ENCODE measurements at places on chromosomes 16 and 17. TPM values are rescaled to one million over a fixed set of nuclear protein-coding genes. Genes with fewer than 3 reads are reported as not detected.
A peak's percentile ranks its signal among the peaks of the same experiment; 100 is the strongest.

DNA sequence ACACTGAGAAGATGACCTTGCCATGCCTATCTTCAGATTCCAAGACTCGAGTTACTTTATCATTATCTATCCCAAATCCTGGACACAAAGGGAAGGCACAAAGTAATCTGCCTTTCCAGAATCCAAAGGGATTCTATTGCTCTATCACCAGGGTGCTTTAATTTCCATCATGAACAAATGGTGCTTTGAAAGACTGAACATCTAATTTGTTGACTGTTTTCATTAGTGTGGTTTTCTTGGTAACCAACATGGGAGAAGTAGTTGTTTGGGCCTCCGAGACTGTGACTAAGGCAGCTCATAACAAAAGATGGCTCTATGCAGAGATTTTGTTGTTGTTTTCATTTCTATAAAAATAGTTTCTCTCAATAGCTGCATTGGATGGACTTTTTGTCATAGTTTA lies 441.0 kb upstream of the SOX9 start:
- no peak for DNase-seq

DNA sequence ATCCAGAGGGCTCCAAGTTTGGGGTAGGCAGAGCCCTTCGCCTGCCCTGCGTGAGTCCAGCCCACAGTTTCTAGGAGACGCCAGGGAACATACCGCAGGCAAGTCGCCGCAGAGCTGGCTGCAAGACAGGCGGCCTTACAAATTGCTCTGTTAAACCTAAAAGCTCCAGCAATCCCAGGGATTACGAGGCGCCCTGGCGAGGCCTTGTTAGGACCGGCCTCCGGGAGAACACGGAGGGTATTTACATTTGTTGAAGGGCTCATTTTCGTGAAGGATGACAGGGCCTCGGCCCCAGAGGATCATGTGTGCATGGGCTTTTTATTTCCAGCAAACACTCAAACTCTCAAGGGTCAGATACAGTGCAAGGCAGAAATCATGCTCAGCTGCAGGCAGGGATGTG lies 77.6 kb upstream of the FOXF1 start:
- DNase-seq: no peak

DNA sequence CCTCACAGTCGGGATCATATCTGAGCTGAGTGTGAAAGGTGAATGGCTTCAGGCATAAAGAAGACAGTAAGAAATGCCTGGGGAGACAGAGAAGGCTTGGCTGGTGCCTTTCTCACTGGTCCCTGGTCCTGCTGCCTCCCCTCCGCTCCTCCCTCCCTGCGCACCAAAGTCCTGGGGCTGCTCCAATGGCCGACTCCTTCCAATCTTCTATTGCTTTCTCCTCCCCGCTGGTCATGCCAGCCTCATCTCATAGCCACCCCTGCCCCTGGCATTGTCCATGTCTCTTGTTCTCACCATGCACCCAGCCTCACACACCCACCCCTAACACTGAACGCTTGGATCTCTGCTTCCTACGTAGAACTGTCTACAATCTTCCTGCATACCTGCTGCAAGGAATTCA lies 18.0 kb downstream of the TLE7 start:
- DNase-seq: no peak

DNA sequence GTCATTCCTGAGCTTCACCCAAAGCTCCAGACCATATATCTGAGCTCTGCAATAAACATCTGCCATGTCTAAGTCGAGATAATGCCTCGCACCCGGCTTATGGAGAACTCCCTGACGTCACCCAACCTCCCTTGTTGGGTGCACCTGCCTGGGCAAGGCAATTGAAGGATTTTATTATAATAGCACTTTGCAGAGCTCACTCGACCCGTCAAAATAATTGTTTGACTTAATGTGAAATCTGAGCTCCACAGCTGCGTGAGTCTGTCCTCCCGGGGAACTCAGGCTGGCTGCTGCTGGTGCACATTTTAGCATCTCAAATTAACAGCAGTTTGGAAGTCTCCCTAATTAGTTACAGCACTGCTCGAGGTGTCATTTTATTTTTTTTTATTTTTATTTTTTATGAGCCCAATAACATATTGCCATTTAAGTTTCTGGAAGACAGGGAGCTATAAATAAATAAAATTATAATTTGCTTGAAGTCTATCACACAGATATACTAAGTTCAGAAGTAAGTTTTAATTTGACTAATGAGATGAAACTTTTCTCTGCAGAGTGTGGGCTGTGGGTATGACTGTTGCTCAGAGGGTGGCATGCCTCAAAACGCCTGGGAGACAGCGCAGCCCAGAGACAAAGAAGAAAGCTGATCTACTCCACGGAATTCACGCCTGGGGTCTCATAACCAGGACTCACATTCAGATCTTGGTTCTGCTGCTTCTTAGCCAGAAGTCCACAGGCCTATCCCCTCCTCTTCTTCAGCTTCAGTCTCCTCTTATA lies 401.4 kb upstream of the C16orf82 start:
- no peak for DNase-seq

- DNase-seq: no peak
These were observed 12.1 kb upstream of the CBX8 start for GRCh38 chr17:79808763-79809529.

DNA sequence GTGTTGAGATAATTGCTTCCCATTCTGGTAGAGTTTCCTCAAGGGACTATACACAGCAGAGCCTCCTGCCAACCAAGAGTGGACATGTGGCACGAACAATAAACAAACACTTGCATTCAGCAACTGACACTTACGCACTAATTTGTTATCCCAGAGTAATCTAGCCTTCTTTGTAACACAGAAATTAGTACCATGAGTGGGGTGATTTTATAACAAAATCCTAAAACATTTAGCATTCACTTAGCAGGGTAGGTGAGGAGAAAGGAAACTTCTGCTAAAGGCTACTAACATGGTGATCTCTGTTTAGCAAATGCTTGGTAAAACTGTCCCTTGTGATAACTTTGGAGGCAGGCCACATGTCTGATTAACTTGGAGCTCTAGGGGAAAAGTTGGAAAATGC lies 325.2 kb downstream of the HS3ST4 start:
- DNase-seq: no peak

- DNase-seq: no peak
These were observed 11.7 kb downstream of the ZNHIT3 start for GRCh38 chr17:36498155-36498554.

- DNase-seq: no peak
These were observed 54.9 kb upstream of the DLX4 start for GRCh38 chr17:49914096-49914490.

DNA sequence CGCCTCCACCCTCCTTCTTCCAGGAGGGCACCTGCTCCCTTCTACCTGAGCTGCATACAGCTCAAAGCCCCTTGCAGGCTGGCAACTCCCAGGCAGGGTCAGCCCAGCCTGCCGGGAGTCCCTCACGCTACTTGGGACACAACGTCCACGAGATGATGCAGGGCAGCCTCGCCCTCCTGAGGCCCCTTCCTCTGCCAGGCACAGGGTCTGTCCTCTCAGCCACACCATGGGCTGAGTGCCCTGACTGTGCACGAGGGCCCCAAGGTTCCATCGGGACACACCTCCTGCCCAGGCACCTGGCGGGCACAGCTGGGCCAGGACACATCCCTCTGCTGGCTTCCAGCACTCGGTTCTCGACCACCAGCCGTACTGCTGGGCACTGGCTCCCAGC lies 30.9 kb upstream of the ZC3H18 start:
- DNase-seq: no peak

GRCh38 chr17:82938873-82939620 lies 99.2 kb upstream of the ZNF750 start:
- no peak for DNase-seq

- DNase-seq: no peak
These were observed 13.1 kb upstream of the SREBF1 start for GRCh38 chr17:17849845-17850373.

- DNase-seq: no peak
These were observed 236.1 kb upstream of the CDH5 start for GRCh38 chr16:66130296-66130905.

- DNase-seq: no peak
These were observed 13.0 kb downstream of the MRPL27 start for GRCh38 chr17:50359998-50360461.

DNA sequence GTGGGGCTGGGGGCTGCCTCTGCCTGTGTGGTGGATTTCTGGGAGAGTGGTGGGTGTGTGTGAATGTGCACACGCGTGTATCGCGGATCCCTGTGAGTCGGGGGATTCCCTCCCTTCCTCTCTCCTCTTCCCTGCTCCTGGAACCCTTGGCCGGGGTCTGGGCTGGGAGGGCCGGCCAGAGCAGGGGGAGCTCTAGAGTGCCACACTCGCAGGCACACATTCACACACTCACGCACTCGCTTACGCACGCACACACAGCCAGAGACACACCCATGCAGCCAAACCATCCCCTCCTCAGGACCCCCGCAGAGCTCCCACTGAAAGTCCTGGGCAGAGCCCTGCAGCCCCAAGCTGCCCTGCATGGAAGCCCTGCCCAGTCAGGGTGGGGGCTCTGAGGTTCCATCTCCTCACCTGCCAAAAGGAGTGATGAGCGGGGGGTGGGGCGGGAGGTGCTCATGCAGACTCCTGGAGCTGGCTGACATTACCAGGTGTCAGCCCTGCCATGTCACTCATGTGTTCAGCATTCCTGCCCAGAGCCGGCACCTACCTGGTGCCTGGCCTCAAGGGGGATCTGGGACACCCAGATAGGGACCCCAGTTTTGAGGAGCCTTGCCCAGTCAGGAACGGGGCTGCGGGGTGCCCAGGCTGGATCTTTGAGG lies 1.9 kb downstream of the NECAB2 start:
- DNase-seq: no peak

DNA sequence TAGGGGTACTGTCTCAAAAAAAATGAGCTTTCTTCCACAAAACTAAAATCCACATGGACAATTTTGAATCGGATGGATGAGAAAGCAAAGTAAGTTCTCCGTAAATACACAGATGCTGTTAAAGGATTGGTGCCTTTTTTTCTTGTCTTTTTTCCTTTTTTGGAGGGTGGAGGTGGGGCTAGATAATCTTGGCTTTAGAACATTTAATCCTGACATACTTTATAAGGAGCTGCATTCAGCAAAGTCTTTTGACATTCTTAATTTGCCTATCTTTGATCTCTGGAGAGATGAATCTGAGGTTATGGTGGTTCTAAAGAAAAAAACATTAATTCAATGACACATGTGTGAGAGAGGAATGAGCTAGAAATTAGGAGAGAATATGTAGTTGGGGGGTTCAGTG lies 312.3 kb upstream of the KCNJ16 start:
- no peak for DNase-seq

GRCh38 chr17:6547336-6547735 lies 9.0 kb downstream of the PITPNM3 start:
- DNase-seq: no peak

GRCh38 chr16:88076211-88076931 lies 125.1 kb downstream of the BANP start:
- no peak for DNase-seq

GRCh38 chr17:80035687-80035936 lies at the start of gene TBC1D16:
Gene TBC1D16 (minus strand): TSS chr17:80035872. CDS start chr17:80013547, 22,325 bp downstream.
- no peak for DNase-seq

- DNase-seq: no peak
These were observed 43.7 kb downstream of the IRX5 start for GRCh38 chr16:54974367-54974766.

- no peak for DNase-seq
These were observed 321.3 kb downstream of the SEC14L1 start for GRCh38 chr17:77462090-77462489.

DNA sequence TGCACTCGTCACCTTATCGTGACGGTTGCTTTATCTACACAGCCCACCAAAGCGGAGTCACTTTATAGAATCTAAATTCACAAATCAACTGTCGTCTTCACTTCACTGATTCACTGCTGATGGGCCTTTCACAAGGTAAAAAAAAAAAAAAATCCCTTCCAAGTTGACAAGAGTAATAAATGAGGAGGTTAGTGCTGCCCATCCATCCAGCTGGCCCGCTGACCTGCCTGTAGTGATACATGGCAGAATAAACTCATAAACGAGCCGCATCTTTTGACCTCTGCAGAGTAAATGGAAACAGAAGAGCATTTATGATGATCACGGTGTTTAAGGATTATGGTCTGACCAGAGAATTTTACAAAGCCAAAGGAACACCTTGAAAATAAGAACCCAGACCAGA lies 227.3 kb upstream of the IRX5 start:
- no peak for DNase-seq

GRCh38 chr16:84449156-84450140 lies 55.0 kb downstream of the MEAK7 start:
- DNase-seq: no peak

GRCh38 chr17:16942141-16943031 lies 29.5 kb downstream of the TNFRSF13B start:
- peak; percentile 20 for DNase-seq

- peak; percentile 83 for DNase-seq
These were observed at the start of gene ADCY9 for GRCh38 chr16:4116325-4117249. Gene ADCY9 (minus strand): TSS chr16:4116442. CDS start chr16:4115442, 1,000 bp downstream.

DNA sequence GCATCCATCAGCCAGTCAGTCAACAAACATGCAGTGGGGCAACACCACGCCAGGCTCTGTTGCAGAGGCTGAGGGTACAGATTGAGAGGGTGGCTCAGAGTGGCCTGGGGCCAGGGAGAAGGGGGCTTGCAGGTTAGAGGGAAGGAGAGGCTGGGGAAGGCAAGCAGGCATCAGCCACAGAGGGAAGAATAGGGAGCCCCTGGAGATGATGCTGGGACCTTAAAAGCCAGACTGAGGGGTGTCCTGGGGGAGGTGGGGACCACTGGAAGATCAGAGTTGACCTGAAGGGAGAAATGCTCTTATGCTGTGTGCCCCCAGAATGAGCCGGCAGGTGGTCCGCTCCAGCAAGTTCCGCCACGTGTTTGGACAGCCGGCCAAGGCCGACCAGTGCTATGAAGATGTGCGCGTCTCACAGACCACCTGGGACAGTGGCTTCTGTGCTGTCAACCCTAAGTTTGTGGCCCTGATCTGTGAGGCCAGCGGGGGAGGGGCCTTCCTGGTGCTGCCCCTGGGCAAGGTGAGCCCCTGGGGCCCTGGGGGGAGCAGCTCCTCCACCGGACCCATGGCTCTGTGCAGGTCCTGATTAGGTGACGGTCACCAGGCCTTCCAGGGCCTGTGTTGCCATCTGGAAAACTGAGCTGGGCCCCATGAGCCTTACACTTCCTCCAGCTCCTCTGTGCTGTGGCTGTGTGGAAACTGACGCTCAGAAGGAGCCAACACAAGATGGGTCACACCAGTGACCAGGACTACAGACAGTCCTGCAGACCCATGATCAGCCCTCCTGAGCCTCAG lies 1.7 kb downstream of the CORO1A start:
- DNase-seq: no peak

The TNFRSF13B gene
- not detected for polyA plus RNA-seq

The MYCBPAP gene
- 5.0 TPM for polyA plus RNA-seq

The TMIGD1 gene
- polyA plus RNA-seq: not detected

The ZNF750 gene
- polyA plus RNA-seq: 0.38 TPM

The ARSG gene
- 6.4 TPM for polyA plus RNA-seq

The TTC19 gene
- 60.7 TPM for polyA plus RNA-seq

The ASIC2 gene
- 0.40 TPM for polyA plus RNA-seq

The NLRC3 gene
- polyA plus RNA-seq: 3.7 TPM

The CDH5 gene
- 145 TPM for polyA plus RNA-seq

The ASPHD1 gene
- polyA plus RNA-seq: 0.51 TPM

The C17orf67 gene
- polyA plus RNA-seq: 3.1 TPM

The SLC7A5 gene
- polyA plus RNA-seq: 11.4 TPM

The DPEP3 gene
- 0.05 TPM for polyA plus RNA-seq

The ERBB2 gene
- 91.5 TPM for polyA plus RNA-seq

The SLC39A11 gene
- 15.6 TPM for polyA plus RNA-seq

The TMEM114 gene
- not detected for polyA plus RNA-seq

Data from right lung (tissue), 10 donors.